ENCODE measurements at places on chromosomes 1 and 21.

- DNase-seq = no peak
These were observed 18.8 kb downstream of the PLEKHM2 start for GRCh38 chr1:15702722-15703550.

- no peak for DNase-seq
These were observed 65.6 kb downstream of the RGL1 start for GRCh38 chr1:183870351-183871077.

DNA sequence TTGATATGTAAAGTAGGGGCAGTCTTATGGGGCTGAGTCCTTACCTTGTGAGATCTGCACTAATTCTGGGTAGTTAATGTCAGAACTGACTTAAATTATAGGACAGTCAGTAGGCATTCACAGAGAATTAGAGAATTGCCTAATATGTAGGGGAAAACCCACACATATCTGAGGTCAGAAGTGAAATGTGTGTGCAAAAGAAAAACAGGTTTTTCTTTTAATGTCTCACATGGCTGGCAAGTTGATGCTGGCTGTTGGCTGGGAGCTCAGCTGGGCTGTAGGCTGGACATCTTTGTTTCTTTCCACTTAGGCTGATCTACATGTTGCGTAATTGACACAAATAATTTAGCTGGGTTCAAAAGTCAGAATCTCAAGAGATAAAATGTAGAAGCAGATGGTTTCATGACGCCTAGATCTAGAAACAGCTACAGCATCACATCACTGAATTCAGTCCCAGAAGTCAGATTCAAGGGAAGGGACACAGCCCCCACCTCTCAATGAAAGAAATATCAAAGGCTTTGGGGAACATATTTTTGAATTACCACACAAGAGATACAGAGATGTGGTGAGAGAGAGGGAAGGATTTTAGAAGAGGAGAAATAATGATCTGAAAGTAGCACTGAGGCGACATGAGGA, 98.9 kb downstream of the TNFSF18 start:
- DNase-seq = no peak

DNA sequence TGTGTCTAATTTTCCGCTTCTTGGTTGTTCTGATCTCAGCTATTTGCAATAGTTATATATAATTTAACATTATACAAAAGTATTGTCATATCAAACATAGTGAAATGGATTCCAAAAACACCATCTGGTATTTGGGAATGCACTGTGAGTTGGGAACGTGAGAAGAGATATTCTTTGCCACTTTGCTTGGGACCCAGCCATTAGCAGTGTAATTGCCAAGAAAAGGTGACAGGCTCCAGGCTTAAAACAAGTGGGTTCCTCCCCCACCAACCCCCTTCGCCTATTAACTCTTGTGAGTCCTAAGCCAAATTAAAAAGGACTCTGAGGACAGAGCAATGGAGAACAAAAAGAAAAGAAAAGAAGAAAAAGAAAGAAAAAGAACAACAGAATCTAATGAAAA, 186.7 kb upstream of the NFIA start:
- DNase-seq = no peak

- DNase-seq = no peak
These were observed 411.0 kb upstream of the ESRRG start for GRCh38 chr1:217133958-217134856.

DNA sequence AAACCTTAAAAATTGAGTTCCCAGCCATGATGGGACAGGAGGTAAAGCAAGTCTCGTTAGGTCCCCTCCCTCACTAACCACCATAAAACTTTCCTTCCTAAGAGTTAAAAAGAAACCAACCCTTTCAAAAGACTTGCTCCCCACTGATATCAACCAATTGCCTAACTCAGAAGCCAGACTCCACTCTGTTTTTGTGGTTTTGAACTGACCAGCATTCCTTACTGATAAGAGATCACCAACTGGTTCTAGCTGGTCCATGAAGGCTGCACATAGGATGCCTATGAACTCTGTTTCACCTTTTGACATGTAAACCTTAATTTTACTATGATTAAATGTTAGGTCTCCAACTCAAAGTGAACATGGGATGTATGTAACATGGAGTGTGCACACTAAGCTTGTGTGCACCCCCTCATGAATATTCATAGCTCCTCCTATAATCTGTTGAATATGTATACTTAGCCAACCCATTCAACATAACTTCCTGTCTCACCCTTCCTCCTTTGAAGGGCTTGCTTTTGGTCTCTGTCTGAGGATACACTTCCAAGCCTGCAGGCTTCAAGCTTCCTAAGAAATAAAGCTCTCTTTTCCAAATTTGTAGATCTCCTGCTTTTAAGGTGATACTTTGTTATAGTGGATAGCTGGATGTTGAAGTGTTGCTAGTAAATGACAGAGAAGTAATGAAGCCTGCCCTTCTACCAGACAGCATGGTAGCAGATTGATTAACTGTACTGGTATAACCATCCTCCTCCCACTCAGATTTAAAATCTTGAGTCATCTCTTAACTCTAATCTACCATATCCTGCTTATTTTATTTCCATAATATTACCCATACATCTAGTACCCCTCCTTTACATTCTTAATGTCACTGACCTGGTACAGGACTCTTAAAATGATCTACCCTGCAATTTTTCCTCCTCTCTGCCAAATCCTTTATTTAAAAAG, 95.6 kb downstream of the ZNF644 start:
- DNase-seq = peak; percentile 19

GRCh38 chr1:4771721-4772120, 117.3 kb downstream of the AJAP1 start:
- DNase-seq = no peak

DNA sequence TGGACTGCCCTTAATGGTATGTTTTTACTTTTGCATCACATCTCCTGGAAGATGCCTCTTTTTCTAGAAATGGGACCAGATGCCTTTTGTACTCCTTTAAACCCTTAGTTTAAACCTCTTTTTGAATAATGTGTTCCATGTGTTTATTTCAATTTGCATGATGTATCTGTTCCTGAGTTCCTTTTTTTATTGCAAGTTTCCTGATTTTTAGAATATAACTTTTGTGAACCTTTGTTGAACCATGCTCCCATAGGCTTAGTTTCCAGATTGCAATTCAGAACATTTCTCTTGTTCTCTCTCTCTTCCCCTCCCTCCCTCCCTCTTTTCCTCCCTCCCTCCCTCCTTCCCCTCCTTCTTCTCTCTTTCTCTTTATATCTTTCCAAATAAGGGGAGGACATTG, 81.9 kb downstream of the RGL1 start:
- no peak for DNase-seq

GRCh38 chr21:34845521-34846451, 177.0 kb downstream of the CLIC6 start:
- peak; percentile 75 for DNase-seq

DNA sequence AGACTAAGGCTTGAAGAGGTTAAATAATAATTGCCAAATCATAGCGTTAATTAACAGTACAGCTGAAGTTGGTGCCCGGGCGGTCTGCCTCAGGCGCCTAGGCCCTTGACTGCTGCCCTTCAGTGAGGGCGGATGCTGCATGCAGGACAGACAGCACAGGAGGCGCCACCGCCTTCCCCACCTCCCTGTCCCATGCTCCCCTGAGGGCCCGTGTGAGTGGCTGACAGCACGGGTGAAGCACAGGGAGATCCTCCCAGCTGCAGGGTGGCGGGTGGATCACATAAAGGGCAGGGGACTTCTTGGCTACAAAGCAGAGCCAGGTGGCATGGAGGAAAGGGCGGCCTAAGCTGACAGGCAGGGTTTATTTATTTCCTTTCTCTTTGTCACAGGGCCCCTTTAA, 49.1 kb downstream of the DDX20 start:
- DNase-seq = no peak

DNA sequence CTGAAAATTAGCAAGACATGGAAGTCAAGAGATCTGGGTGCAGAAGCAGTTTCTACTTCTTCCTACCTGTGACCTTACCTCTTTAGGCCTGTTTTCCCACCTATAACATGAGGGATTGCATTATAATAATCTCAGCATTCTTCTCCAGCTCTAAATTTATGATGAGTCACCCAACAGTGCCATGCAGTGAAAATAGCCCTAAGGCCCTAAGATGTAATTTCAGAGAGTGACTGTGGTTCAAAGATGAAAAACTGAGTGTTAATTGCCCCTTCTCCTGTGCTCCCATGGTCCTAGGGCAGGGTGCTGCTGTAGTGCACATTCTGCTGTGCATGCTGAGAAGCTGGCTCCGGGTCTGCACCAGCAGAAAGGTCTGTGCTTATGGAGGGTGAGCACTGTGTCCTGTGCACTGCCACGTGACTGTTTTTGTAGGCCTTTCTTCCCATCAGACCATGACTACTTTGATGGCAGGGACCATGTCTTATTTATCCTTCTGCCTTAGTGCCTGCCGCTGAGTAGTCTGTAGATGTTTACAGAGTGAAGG, 29.7 kb downstream of the JUN start:
- no peak for DNase-seq

DNA sequence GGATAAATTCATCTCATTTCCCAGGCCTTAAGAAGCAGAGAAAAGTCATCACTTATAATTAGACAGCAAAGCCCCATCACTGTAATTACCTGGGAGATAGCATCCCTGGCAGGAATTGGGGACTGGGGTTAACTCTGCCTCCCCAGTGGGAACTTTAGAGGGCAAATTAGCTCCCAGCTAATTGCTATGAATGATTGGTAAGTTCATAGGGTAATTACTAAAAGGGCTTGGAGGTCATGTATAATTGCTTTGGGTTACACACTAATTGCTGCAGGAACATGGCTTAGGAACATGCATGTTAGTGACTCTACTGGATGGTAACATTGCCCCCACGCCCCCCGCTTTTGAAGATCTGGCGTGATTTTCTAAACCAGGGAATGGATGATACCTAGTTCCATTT, 64.8 kb downstream of the UBE2T start:
- no peak for DNase-seq

GRCh38 chr1:70455291-70455690, 44.2 kb downstream of the CTH start:
- DNase-seq = no peak

GRCh38 chr21:18498431-18498830, 94.8 kb upstream of the TMPRSS15 start:
- no peak for DNase-seq

Data from kidney epithelial cell (primary cell).